ENCODE measurements at places on chromosomes 1 and 21.
A peak's percentile ranks its signal among the peaks of the same experiment; 100 is the strongest.

- H3K36me3 ChIP-seq, result no peaks in the 10 kb centered on the region
- H3K4me1 ChIP-seq, result no peaks in the 10 kb centered on the region
- no peak overlapping the region for H3K27ac ChIP-seq
These were observed 69.2 kb upstream of the AJAP1 start for GRCh38 chr1:4585216-4585615.

- H3K4me1 ChIP-seq, result peaks cover 58% of the 10 kb centered on the region
- no peaks in the 10 kb centered on the region for H3K27me3 ChIP-seq
- no peak overlapping the region for H3K4me3 ChIP-seq
These were observed 38.0 kb downstream of the ADARB1 start for GRCh38 chr21:45112371-45112770.

DNA sequence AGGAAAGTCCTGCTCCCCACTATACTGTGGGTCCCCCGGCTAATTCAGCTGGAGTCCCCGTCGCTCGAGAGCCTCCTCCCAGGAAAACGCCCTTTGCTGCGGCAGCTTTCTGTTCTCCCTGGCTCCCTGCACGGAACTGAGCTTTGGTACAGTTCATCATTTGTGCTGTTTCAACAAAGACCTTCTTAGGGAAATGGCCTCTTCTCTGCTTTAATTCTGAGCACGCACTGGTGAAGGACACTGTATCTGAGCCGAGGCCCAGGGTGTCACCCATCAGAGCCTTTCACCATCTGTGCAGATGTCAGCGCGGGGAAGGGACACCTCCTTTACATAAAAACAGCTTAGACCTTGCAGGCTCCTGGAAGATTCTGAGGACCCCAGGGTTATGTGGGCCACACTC, 13.5 kb upstream of the PEX10 start:
- H3K4me1 ChIP-seq, result no peaks in the 10 kb centered on the region
- H3K27me3 ChIP-seq, result no peaks in the 10 kb centered on the region
- no peaks in the 10 kb centered on the region for H3K36me3 ChIP-seq
- H3K27ac ChIP-seq, result no peak overlapping the region
- no peak overlapping the region for H3K4me3 ChIP-seq

- H3K36me3 ChIP-seq, result peaks cover 11% of the 10 kb centered on the region
- H3K4me3 ChIP-seq, result no peak overlapping the region
- peak overlapping the region; percentile 95 for H3K27ac ChIP-seq
- peaks cover 15% of the 10 kb centered on the region for H3K4me1 ChIP-seq
These were observed 588 bp downstream of the FLVCR1 start for GRCh38 chr1:212858461-212859265.

DNA sequence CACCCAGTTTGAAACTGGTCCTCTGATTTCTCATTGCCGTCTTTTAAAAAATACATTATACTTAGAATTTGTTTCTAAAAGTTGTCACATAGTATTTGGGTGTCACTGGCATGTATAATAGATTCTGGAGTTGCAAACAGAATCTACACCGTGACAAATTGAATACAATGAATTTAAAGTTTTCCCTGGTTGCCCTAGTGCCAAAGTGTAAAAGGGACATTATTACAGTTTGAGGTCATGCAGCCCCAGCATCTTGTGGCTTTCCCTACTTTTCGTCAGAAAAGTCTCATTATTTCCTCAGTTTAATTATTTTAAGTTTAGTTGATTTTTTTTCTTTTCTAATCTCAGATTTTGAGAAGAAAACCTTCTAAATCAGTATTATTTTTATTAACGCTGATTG, 155.9 kb downstream of the DISP1 start:
- no peak overlapping the region for H3K27ac ChIP-seq
- H3K4me1 ChIP-seq, result no peaks in the 10 kb centered on the region
- H3K4me3 ChIP-seq, result no peak overlapping the region
- no peaks in the 10 kb centered on the region for H3K27me3 ChIP-seq
- DNase-seq, result no peak

- peaks cover 26% of the 10 kb centered on the region for H3K36me3 ChIP-seq
- no peak overlapping the region for H3K4me3 ChIP-seq
- H3K4me1 ChIP-seq, result peaks cover 12% of the 10 kb centered on the region
- no peak overlapping the region for H3K27ac ChIP-seq
- peak; percentile 28 for DNase-seq
These were observed 55.9 kb downstream of the MACO1 start for GRCh38 chr1:25486602-25487001.

- peaks cover 27% of the 10 kb centered on the region for H3K36me3 ChIP-seq
- peaks cover 55% of the 10 kb centered on the region for H3K4me1 ChIP-seq
- H3K27ac ChIP-seq, result peak overlapping the region; percentile 95
- H3K4me3 ChIP-seq, result peak overlapping the region; percentile 47
These were observed 10.8 kb downstream of the LYST start for GRCh38 chr1:235855811-235856429.

GRCh38 chr1:238628110-238628509, 737.4 kb upstream of the ZP4 start:
- no peak overlapping the region for H3K27ac ChIP-seq
- no peaks in the 10 kb centered on the region for H3K27me3 ChIP-seq
- no peak for DNase-seq
- H3K36me3 ChIP-seq, result no peaks in the 10 kb centered on the region
- no peak overlapping the region for H3K4me3 ChIP-seq
- no peaks in the 10 kb centered on the region for H3K4me1 ChIP-seq

DNA sequence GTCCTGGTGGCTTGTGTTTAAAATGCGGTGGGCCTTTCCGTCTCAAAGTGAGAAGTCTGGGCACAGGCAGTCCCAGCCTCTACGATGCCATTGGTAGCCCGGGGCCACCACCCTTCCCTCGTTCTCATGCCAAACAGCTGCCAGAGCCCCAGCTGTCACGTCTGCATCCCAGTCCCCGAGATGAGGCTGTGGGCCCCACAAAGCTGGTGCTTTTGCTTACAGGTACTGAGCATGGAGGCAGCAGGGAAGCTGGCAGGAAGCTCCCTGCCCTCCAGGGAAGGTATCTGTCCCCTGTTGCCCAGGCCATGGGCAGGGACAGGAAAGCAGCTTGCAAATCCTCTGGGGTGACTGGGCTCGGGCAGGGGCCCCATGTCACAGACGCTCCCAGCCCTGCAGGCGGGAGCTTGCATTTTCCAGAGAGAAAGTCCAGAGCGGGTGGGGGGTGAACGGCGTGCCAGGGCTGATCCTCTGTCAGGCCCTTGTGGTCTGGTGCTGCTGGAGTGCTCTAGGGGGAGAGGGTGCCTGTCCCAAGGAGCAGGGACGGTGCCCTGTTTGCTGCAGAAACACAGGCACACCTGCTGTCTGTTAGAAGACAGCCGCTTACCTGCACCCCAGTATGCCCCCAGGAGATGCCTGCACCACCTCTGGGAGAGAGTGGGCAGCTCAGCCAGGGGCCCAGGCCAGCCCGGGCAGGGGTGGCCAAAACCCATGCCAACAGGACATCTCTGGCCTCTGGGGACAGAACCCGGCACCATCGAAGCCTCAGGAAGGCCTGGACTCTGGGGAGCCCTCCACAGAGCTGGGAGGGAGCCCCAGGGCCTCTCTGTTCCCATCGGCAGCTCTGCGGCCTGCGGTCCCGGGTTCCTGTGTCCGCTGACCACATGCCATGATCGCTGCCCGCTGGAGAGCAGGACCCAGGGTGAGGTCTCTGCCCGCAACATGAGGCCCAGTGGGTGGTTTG, 45.9 kb downstream of the SLX9 start:
- H3K4me3 ChIP-seq, result no peak overlapping the region
- no peaks in the 10 kb centered on the region for H3K4me1 ChIP-seq
- H3K27me3 ChIP-seq, result no peaks in the 10 kb centered on the region
- no peaks in the 10 kb centered on the region for H3K36me3 ChIP-seq

DNA sequence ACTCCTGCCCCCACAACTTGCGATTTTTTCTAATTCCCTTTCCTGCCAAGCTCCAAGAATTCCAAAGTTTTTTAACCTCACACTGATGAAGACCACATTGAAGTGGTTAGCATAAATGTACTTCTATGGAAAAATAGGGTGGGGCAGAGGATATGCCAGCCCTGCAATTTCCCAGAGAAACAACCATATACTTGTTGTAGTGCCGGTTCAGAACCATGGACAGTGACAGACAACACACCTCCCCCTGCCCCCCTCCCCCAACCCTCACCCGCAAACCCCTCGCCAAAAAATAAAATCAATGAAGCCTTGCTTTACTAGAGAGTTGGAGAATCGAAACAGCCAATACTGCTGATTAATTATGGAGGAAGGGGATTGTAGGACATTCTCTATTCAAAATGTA, 109.5 kb upstream of the GRIK3 start:
- H3K4me3 ChIP-seq, result no peak overlapping the region
- H3K27me3 ChIP-seq, result peaks cover 5% of the 10 kb centered on the region
- no peak for DNase-seq
- no peak overlapping the region for H3K27ac ChIP-seq
- no peaks in the 10 kb centered on the region for H3K36me3 ChIP-seq
- H3K4me1 ChIP-seq, result no peaks in the 10 kb centered on the region

- no peak overlapping the region for H3K27ac ChIP-seq
- no peak overlapping the region for H3K4me3 ChIP-seq
- no peaks in the 10 kb centered on the region for H3K36me3 ChIP-seq
These were observed 10.5 kb upstream of the CBR3 start for GRCh38 chr21:36124395-36124794.

DNA sequence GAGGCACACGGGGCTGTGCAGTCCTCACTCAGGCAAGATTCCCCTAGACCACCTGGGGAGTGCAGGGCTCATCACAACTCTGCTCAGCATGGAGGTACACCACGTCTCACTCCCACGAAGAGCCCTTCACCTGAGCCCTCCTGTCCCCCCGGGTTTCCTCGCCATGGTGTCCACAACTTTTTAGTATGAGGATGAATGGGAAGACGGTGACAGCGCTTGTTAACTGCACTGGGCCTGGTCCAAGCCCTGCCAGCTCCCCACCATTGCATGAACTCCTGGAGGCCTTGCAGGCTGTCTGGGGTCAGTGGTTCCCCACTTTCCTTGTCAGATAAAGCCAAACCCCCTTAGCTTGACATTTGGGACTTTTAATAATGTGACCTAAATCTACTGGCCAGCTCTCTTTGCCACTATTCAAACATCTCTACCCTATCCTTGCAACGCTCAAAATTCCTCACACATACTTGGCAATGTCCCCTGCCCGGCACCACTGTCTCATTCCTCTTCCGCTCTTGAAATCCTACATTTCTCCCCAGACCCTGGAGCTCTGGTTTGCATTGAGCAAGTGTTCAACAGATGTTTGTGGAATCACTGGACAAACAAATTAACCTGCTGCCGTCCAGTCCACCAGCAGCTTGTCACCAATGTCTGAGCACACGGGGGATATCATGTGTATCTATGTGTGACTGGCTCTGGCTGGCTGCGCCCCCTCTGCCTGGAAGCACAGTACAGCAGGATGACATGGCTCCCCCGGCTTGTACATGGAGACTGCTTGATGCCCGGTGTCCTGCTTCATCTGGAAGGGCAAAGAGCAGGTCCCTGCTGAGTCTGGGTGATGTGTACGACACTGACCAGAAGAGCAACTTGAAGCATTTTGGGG, 11.2 kb downstream of the TMEM9 start:
- H3K27ac ChIP-seq, result no peak overlapping the region
- H3K36me3 ChIP-seq, result peaks cover 10% of the 10 kb centered on the region
- no peak for DNase-seq
- no peaks in the 10 kb centered on the region for H3K27me3 ChIP-seq
- H3K4me3 ChIP-seq, result no peak overlapping the region
- H3K4me1 ChIP-seq, result no peaks in the 10 kb centered on the region

DNA sequence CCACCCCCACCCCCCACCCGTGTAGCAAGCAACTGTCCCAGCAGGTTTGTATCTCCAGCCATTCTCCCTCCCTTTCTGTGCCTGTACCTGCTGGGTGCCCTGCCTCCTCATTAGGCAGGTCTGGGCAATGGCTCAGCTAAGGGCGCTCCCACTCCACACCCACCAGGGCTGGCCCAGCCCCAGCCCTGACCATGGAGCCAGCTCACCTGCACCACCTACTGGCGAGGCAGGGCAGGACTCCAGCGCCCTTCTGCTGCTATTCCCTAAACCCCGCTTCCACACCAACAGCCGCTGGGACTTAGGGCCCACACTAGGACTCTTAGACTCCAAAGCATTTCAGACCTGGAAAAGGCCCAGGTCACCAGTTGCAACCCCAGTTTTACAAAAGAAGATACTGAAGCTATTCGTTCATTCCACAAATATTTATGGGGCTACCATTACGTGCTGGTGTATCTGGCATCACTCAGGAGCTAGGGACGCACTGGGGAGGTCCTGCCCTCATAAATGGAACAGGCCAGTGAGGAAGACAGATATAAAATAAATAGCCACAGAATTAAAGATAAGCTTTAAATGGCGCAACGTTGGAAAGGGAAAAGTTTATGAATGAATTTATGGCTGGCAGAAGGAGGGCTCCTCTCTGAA, 24.0 kb downstream of the PGLYRP3 start:
- H3K27me3 ChIP-seq, result peaks cover 4% of the 10 kb centered on the region
- no peak overlapping the region for H3K27ac ChIP-seq
- no peak overlapping the region for H3K4me3 ChIP-seq

GRCh38 chr1:101278845-101279244, 42.0 kb downstream of the S1PR1 start:
- H3K4me1 ChIP-seq, result peaks cover 75% of the 10 kb centered on the region
- H3K36me3 ChIP-seq, result no peaks in the 10 kb centered on the region
- peak overlapping the region; percentile 78 for H3K27ac ChIP-seq

- H3K4me1 ChIP-seq, result no peaks in the 10 kb centered on the region
- H3K4me3 ChIP-seq, result no peak overlapping the region
- no peaks in the 10 kb centered on the region for H3K27me3 ChIP-seq
- H3K36me3 ChIP-seq, result no peaks in the 10 kb centered on the region
- no peak for DNase-seq
- H3K27ac ChIP-seq, result no peak overlapping the region
These were observed 127.7 kb downstream of the EDEM3 start for GRCh38 chr1:184627007-184627341.

DNA sequence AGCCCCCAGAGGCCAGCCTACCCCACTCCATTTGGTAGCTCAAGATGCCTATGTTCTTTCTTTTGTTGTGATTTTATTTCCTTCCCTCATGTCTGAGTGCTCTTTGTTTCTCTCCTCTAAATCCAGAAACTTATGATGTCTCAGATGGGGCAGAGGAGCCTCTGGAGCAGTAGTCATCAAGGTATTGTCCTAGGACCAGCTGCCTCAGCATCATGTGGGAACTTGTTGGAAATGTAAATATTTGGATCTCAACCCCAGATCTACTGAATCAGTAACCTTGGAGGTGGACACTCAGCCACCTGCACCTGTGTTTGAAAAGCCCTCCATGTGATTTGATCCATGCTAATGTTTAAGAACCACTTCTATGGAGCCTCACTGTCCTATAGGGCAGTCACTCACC, 593.1 kb upstream of the PLXNA2 start:
- H3K36me3 ChIP-seq, result no peaks in the 10 kb centered on the region
- DNase-seq, result no peak
- no peak overlapping the region for H3K4me3 ChIP-seq
- H3K27ac ChIP-seq, result no peak overlapping the region
- H3K4me1 ChIP-seq, result no peaks in the 10 kb centered on the region

DNA sequence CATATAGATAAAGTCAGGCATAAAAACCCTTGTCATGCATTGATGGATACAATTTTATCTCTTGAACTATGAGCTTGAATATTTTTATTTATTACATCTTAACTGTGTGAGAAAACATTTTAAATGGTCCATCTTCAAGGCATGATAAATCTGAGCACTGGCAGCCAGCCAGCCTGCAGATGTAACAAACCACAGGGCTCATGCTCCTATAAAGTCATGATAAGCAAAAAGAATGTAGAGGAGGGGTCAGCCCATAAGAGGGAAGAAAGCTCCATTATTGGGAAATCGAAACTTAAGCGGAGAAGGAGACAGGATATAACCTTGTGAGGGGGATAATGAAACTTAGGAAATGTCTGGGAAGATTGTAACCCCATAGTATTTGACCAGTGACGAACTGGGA, 839.0 kb downstream of the LRRIQ3 start:
- no peaks in the 10 kb centered on the region for H3K4me1 ChIP-seq
- no peak overlapping the region for H3K4me3 ChIP-seq
- no peak for DNase-seq
- H3K36me3 ChIP-seq, result no peaks in the 10 kb centered on the region
- no peak overlapping the region for H3K27ac ChIP-seq

Data from activated CD8-positive, alpha-beta T cell treated with anti-CD3 and anti-CD28 coated beads for 36 hours (primary cell).